Lung (tissue), 17 donors: ENCODE measurements at places on chromosomes 6 and 20. TPM values are rescaled to one million over a fixed set of nuclear protein-coding genes. Genes with fewer than 3 reads are reported as not detected.

DNA sequence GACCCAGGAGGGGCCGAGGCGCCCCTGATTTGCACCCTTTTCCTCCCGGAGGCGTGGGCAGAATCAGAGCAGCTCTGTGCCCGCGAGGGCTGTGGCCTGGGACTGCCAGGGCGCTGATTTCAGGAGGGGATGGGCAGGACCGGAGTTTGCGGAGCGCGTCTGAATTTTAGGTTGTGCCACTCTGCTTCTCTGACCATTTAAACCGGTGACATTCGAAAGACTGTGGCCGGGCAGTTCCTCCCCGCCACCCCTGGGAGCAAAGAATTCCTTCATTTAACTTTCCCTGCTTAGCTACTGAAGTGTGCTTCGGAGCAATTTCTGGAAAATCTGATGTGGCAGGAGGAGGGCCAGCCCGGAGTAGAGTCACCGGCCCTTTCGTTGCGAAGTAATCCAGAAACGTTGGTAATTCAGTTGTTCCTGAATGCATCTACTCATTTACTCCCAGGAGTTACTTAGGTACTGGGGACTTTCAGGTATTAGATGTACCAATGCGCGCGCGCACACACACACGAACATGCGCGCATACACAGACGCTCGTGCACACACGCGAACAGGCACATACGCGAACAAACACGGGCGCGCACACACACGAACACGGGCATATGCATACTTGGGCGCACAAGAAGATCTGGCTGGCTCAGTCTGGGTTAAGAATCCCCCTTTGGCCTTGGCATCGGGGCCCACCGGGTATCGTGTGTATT, 568 bp downstream of the CCDC170 start:
- peak; percentile 66 for DNase-seq

DNA sequence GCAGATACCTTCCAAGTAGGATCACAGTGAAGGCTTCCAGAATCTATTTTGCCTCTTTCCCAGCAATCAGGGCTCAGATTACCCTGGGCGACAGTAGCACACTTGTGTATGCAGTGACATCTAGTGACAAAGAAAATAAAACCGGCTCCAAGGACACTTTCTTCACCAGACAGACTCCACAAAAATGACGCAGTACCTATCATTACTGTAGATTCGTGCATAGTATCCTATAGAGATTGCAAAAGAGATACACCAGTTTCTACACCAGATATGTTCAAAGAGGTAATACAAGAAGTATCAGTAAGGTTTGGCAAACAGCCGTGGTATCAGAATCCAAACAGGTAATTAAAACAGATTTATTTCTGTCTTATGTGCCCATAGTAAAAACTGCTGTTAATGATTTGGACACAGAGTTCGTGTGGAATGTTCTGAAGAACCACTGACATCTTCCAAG, 600.4 kb upstream of the JAG1 start:
- DNase-seq, result peak; percentile 43

UBE3D gene
- total RNA-seq, result 7.2 TPM

DNA sequence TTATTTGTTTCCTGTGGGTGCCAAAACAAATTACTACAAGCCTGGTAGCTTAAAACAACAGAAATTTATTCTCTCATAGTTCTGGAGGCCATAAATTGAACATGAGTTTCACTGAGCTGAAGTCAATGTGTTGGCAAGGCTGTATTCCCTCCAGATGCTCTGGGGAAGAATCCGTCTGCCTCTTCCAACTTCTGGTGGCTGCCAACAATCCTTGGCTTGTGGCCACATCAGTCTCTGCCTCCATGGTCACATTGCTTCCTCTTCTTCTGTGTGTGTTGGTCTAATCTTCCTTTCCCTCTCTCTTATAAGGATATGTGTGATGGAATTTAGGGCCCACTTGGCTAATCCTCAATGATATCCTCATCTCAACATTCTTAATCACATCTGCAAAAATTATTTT, 92.8 kb upstream of the EPB41L1 start:
- DNase-seq, result no peak

- peak; percentile 97 for DNase-seq
Observed at GRCh38 chr20:3781153-3781910, at the start of gene SPEF1. Gene SPEF1 (minus strand): TSS chr20:3781448. CDS start chr20:3781287, 161 bp downstream.

MEP1A gene
- total RNA-seq, result 0.06 TPM

DNA sequence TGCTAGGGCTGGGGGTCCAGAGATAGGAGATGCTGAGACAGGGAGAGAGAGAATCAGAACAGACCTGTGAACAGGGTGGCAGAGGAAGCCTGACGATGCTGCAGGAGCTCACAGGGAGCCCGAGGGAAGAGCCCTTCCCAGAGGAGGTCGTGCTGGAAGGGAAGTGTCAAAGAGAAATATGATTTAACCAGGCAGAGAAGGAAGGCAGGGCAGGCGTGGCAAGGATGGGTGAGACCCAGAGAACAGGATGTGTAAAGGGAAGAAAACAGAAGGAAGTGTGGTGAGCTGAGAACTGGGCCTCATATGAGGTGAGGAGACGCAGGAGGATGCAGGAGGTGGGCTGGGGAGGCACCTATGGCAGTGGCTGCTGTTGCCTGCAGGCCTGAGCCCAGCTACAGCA, 105.6 kb downstream of the ZDHHC14 start:
- no peak for DNase-seq

GRCh38 chr20:63106108-63106764, 99.5 kb upstream of the BHLHE23 start:
- peak; percentile 37 for DNase-seq

GRCh38 chr6:169618526-169619490, 83.0 kb downstream of the WDR27 start:
- DNase-seq, result no peak

DNAH8 gene
- 0.20 TPM for total RNA-seq

GRCh38 chr6:128144320-128144719, 243.5 kb upstream of the THEMIS start:
- no peak for DNase-seq

ENPP5 gene
- total RNA-seq, result 10.3 TPM

- DNase-seq, result no peak
Observed at GRCh38 chr6:129853996-129854711, 7.0 kb downstream of the TMEM244 start.

DNA sequence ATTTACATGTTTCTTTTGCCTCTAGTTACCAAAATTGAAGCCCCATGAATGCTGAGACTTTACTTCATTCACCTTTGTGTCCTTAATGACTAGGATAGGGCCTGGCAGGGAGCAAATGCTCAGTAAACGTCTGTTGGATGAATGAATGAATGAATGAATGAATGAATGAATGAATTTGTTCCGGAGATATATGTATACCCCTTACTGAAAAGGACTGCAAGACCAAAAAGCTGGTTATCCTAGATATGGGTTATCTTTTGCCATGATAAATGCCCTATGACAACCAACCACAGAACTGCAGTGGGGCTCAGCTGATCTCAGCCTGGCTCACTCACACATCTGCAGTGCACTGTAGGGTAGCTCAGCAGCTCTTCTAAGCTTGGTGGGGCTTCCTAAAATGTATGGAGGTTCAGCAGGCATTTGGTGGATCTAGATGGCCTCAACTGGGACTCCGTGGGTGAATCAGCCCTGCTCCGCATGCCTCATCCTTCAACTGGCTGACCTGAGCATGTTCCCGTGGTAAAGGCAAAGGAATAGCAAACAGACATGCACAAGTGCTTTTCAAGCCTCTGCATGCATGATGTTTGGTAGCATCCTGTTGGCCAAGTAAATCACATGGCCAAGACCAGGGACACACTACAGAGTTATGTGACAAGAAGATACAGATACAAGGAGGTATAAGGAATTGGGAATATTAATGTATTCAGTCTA, 378.7 kb upstream of the SOX4 start:
- no peak for DNase-seq

F13A1 gene
- total RNA-seq, result 69.9 TPM

DNA sequence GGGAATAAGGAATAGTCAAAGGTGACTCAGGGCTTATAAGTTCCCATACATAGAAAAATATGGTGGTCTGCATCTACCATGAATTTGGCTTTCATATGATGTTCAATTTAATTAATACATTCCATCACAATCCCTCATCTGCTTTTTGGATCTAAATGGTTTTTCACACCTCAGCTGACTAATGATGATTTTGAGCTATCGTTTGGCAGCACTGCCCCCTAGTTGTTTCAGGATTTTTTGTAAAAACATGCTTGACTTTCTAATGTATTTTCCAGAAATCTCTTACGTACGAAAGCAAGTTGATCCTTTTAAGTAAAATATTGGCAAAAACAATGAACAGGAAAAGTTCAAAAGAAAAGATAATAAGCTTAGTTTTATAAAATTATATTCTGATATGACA, 408.6 kb upstream of the ADGRB3 start:
- DNase-seq, result peak; percentile 35

PPP1R16B gene
- 15.0 TPM for total RNA-seq

DNA sequence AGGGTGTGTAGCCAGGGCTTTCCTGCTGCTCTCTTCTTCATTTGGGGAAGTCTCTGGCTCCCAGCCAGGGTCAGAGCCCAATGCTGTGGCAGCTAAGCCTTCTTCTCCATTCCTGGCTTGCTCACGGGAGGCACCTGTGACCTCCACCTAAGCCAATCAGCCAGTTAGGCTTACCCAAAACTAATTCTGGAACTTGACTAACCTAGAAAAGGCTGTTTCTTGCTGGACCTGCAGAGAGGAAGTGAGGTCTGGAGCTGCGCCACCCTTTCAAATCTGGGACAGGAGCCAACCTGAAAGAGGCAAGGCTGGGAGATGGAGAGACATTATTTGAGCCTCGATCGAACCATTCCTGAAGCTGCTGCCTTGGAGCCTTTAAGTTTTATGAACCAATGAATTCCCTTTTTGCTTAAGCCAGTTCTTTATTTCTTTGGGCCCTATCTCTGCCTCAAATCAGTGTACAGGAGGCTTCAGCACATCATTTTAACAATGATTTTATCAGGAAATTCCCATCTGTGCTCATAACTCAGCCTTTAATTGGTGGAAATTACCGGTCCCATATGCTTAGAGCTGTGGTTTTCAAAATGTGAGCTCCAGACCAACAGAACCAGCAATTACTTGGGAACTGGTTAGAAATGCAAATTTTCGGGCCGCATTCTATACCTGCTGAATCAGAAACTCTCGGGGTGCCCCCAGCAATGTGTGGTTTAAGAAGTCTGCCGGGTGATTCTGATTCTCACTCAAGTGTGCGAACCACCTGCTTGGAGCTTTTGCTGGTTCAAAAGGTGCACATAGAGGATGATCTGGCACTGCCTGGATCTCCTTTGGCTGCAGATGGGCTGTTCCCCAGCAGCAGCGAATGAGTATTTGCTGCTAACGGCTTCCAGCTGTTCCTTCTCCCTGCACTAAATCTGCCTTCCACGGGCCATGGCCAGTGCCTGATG, 97.4 kb upstream of the RNF24 start:
- peak; percentile 68 for DNase-seq

DNA sequence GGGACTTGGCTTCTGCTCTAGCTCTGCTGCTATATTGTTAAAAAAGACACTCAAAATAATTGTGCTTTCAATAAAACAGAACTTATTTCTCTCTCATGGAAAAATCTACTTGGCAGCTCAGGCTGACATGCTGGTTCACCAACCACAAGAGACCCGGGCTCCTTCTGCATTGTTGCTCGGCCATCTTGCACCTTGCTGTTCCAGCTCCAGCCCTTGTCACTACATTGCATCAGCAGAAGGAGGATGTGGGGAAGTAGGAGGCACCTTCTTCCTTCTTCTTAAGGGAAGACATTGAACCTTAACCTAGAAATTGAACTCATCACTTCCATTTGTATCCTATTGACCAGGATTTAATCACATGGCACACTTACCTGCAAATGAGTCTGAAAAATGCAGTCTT, 6.6 kb upstream of the C20orf202 start:
- DNase-seq, result no peak

GRCh38 chr20:35276408-35276807, 1.5 kb downstream of the MMP24OS start:
- DNase-seq, result no peak

DNA sequence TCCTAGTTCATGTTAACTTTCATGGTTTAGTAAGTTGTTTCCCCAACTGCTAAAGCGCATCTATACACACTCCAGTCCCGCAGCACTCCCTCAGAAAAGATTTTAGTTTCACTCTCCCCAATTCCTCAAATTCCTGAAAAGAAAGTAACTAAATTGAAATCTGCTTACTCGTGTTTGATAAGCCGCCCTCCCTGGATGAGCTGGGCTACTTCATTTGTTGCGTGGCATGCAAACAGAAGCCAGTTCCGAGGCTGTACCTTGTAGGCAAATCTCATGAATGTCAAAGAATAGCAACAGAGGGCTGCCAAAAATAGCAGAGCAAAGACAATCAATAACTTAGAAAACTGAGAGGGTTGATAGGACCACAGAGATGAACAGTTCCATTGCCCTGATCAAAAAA, 16.9 kb downstream of the MPC1 start:
- no peak for DNase-seq

DNA sequence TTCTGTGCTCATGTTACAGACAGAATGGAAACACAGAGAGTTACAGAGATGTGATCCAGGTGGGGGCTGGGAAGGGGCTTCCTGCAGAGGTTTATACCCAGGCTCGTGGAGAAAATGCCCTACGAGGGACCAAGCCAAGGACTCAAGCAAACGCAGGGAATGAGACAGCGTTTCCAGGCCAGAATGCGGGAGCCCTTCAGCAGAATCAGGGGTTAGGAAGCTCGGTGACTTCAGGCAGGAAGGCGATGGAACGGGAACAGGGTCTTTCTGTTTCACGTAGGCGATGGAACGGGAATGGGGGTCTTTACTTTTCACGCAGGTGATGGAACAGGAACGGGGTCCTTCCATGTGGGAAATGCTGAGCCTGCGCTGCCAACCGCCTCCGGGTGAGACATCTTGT, 82.6 kb downstream of the THBS2 start:
- DNase-seq, result no peak

DNA sequence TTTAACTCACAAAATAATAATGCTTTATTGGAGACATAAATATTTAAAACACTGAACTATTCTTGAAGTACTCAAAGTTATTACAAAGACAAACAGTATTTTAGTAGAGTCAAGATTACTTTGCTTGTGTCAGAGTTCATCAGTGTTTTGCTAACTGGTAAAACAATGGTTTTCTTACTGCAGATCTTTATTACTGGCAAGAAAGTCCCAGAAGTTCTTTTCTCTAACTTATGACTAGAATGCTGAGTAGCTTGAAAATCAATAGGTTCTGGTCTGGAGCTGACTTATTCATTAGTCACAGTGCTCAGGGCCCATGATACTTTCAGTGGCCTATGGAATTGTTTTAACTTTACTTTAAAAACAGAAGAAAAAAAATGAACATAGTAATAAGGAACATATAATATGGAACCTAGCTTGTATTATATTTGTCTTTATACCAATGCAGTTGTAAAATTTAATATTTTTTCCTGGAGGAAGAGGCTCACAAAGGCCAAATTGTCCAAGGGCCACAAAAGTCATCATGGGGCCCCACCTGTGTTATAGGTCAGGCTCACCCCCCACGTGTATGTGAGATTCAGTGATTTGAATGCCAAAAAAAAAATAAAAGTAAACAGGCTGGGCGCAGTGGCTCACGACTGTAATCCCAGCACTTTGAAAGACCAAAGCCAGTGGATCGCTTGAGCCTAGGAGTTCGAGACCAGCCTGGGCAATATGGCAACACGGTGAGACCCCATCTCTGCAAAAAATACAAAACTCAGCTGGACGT, 53.3 kb downstream of the PLEKHG1 start:
- no peak for DNase-seq
